Left colon (tissue), 2 donors: ENCODE measurements at places on chromosomes 4 and X. TPM values are rescaled to one million over a fixed set of nuclear protein-coding genes. Genes with fewer than 3 reads are reported as not detected.

UGT2B15 gene
- total RNA-seq = 42.9 TPM

DSPP gene
- total RNA-seq = not detected

TSPAN6 gene
- total RNA-seq = 154 TPM

GSX2 gene
- not detected for total RNA-seq

MOB1B gene
- total RNA-seq = 15.8 TPM

DNA sequence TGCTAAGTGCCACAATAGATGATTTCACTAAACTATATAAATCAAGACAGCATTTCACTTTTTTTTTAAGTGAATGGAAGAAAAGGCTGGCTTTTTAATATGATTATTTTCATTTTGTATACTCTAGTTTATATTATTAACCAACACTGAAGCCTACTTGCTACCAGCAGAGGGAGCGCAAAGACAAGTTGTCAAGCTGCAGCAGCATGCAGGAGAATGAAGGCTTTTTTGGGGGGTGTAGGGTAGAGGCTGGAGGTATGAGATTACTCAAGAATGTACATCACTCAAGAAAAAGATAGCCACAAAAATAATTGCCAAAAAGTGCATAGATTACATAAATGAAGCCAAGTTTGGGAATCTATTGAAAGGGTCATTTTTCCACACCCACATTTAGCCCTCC lies 519.5 kb downstream of the FGF13 start:
- DNase-seq = peak; percentile 7

DNA sequence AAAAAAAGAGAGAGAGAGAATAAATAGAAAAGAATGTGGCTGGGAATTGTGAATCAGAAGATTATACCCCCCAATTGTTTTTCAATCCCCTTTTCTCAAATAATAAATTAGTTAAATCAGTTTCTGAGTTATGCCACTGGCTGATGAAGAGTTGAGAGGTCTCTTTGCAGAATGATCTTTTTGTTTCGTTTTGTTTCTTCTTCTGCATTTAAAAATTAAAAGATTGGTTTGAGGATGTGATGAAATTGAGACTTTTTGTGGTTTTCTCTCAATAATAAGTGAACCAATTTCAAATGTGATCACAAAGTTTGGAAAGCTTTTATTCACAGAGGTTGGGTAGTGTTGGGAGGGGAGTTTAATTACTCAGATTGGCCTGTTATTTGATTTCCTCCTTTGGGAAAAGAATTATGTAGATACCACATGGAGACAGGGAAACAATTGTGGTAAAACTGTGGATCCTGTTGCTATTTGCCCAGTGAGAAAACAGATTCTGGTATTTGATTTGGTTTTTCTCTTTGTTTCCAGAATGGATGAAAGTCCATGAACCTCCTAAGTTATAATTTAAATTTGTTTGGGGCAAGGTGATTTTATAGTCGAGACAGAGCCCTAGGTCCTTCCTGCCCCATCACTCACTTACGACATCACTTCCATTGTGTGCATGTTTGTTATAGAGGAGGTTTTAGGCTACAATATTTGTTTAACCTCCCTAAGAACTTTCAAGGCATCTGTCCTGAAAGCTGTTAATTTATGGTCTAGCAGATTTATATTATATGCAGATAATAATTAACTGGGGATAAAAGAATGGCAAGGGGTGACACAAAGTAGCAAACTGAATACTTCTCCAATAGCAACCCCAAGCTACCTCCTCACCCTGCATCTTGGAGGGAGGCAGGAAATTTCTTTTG lies 92.0 kb upstream of the BMPR1B start:
- DNase-seq = no peak

DNA sequence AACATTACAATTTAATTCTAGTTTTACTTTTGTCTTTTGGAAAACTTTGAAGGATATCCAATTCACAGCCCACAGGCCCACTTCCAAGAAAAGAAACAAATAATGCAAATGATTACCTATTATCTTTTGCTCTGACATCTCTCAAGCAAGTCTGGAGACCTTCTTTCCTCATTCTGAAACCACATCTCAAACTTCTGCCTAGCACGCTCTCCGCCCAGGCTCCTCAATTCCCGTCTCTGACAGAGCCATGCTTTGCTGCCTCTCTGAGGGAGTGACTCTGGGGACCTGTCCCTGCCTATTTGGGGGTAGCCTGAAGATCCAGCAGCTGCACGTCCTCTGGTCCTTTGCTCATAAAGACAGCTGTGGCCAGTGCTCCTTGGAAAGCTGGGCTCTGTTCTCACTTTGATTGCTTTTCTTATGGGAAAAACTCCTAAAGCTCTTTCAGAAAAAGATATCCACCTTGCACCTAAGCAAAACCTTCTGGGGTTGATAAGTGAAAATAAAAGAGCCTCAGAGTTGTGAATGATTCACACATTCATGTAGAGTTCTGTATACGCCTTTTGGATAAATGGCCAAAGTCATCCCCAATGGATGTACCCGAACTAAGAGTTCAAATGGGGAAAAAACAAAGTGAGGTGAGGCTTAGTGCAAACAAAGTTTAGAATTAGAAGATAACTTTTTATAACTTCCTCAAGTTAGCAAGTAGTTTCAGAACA lies 72.4 kb upstream of the TNIP3 start:
- DNase-seq = no peak

DNA sequence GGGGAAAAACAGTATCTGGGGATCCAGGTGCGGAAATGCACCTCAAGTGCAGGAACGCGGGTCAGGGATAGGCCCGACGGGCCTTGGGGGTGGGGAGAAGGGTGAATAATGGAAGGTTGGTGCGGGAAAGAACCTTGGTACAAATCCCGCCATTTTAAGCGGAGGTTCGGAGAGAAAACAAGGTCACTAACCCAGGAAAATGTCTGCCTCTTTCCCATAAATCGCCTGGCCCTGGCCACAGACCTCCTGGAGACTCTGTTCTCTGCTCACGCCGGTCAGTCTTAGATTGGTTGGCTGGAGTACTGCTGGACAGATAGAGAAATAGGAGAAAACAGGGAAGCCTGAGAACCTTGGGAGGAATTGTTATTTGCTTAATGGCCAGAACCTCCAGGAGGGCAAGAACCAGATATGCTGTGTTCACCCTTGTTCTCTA lies 897 bp upstream of the FBXL5 start:
- DNase-seq = no peak

- peak; percentile 30 for DNase-seq
Observed at GRCh38 chrX:85111347-85111746, 107.7 kb downstream of the APOOL start.

DNA sequence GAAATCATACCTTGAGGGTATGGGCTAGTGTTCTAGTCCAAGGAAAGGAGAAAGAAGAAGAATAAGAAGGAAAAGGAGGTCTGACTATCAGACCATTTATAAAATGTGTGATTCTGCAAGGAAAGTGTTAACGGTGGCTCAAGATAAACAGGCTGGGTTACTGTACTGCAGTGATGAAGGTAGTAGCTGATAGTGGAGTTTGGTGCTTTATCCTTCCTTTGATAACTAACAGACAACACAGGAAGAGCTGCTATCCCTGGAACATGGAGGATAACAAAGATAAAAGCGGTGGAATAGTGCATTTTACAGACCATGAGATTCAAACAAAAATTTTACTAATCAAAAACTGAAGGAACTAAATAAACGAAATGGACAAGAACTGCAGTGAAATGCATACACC lies 2.6 kb downstream of the UNC5C start:
- DNase-seq = no peak

DNA sequence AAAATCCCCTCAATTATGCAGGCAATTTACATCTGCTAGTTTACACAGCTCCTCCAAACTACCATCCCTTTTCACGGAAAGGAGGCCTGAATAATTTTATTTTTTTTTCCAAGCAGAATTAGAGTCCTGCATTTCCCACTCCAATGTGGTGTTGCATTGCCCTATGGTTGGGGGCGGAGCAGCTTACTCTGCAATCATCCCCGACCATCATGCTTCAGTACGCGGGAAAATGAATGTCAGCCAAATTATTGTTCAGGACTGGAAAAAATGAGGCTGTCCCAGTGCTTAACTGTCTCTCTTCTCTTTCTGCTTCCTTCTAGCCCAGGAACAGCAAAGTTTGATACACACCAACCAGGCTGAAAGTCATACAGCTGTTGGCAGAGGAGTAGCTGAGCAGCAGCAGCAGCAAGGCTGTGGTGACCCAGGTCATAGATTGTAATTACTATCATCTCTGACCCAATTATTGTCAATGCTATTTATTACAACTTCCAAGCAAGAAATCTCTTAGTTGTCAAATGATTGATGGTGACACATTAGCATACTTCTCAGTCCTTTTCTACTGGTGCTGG lies 28.3 kb downstream of the MMRN1 start:
- DNase-seq = no peak

DNA sequence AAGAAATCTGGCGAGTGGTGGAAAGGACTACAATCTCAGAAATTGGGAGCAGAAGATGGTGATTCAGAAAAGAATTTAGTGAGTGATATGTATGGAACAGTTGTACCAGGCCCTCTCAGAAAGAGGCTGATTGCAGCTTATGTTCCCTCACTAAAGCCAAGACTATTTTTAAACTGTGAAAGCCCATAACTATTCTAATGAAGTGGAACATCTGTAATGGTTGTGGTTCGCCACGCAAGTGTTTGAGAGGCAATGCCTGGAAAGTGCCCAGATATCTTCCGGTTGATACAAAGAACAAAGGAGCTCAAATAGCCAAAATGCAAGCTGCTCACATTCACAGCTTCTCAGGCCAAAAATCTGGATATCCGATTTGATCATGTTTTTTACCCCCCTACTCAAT lies 1250.7 kb downstream of the RAPGEF2 start:
- no peak for DNase-seq

DNA sequence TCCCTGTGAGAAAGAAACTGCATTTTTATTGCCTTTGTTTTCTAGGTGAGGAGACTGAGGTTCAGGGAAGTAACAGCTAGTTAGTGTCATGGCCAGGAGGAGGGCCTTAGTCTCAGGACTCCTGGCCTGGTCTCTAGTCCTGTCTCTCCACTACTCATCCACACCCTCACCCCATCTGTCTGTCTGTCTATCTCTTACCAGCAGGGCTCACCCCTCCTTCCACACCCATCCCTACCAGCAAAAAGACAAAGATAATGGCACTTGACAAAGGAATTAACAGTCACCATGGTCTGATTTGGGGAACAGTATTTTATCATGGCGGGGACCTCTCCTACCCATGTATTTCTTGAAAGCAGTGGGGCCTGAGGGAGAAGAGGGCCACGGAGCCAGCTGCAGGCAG lies 125.8 kb downstream of the REPS2 start:
- no peak for DNase-seq

DNA sequence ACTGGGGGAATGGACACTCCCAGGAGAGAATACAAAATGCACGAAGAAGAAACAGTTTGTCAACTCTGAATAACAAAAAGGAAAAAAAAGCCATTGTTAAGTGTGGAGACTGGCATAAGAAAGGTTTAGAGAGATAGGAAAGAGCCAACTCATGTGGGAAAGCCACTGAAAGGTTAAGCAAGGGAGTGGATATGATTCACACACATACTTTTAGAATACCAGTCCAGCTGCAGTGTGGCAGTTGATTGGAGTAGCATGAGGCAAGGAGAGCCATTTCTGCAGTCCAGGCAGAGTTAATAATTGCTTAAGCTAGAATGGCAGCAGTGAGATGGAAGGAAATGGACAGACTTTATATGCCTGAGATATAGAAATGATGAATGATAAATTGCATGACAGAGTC lies 36.9 kb upstream of the ADAD1 start:
- no peak for DNase-seq

- no peak for DNase-seq
Observed at GRCh38 chr4:6217716-6218381, 17.5 kb upstream of the JAKMIP1 start.

- no peak for DNase-seq
Observed at GRCh38 chr4:61866378-61867030, 666.4 kb downstream of the ADGRL3 start.

DNA sequence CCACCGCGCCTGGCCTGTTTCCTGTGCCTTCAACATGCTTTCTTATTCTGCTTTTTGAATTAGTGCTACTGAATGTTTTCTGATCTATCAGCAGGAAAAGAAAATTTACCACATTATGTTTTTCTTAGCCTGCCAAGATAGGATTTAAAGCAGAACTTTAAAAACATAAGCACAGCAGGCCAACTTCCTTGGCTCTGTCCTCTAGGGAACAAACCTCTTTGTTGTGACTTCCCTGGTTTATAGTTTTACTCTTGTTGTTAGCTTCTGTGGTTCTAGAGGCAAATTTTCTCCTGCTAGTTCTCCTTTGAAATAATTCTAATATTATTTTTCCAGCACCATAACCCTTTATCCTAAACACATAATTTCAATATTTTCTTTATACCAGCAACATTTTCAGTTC lies 605.1 kb downstream of the ADGRL3 start:
- DNase-seq = no peak

DNA sequence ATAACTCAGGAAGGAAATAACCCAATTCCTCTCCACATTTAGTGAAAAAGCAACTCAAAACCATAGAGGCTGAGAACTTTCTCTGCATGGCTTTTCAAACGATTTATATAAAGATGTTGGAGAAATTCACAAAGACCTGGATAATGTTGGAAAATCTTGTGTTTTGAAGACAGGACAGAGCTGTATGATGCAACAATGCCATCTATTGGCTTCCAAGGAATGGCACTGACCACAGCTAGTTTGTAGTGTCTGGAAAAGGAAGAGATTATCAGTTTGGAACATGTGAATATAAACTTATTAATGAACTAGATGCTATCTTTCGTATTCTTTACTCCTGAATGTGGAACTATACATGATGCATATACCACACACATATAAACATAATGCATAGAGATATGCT lies 503.6 kb downstream of the IL1RAPL1 start:
- DNase-seq = no peak

DNA sequence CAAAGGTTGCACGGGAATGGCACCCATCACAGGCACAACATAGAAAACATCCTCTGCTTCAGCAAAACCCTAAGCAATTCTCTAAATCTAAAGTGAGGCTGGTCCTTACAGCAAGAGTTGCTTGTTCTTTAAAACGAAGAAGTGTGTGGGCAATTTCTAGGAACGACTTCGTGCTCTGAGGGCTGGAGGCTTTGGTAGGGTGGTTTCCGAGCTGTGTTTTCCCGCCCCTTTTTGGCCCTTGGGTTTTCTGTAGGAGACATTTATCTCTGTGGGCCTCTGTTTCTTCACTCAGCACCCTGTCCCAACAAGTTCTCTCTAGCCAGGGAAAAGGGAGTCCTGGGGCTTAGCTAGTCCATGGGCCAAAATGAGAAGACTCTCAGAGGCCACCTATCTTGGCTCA lies 84.2 kb downstream of the SLC2A9 start:
- no peak for DNase-seq
